A673 (cell line): ENCODE measurements at places on chromosomes 6 and 20.

DNA sequence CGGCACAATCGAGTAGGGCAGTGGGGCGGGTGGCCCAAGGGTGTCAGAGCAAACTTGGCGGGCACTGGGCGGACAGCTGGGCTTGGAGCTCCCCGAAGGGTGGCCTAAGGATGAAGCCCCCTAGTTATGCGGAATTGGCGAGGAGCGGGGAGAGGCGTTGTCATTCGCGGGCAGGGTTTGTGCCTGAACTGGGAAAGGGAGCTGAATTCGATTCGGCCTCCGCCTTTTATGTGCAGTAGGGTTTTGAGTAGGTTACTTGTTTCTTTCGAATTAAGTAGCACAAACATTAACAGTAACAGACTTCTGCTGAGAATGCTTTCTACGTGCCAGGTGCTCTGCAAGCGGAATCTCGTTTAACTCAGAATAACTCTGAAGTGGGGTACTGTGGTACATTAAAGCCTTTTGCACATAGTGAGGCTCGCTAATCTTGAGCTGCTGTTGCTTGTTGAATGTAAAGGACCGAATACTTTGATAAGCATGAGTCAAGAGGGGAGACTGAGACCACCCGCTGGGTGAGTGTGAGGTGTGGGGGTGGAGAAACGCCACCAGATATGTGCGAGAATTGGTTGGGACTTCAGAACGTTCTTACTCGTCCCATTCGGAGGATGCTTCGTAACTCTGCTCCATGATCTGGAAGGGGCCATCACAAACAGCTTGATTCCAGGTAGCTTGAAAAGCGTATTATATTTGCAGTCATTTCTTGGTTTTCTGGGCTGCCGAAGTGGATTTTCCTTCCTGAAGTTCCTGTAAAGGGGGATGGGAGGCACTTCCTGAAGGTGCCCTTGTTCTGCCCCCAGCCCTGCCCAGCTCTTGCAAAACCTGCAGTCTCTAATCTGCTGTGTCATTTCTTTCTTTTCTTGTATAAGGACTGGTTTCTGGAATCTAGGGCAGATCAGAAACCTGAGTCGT is 833 bp downstream of the RAB5IF start:
- DNase-seq = peak; percentile 49

GRCh38 chr6:31299511-31299910 is 27.6 kb upstream of the HLA-C start:
- DNase-seq = no peak

GRCh38 chr20:35564905-35565304 is 23.0 kb downstream of the ERGIC3 start:
- DNase-seq = no peak

DNA sequence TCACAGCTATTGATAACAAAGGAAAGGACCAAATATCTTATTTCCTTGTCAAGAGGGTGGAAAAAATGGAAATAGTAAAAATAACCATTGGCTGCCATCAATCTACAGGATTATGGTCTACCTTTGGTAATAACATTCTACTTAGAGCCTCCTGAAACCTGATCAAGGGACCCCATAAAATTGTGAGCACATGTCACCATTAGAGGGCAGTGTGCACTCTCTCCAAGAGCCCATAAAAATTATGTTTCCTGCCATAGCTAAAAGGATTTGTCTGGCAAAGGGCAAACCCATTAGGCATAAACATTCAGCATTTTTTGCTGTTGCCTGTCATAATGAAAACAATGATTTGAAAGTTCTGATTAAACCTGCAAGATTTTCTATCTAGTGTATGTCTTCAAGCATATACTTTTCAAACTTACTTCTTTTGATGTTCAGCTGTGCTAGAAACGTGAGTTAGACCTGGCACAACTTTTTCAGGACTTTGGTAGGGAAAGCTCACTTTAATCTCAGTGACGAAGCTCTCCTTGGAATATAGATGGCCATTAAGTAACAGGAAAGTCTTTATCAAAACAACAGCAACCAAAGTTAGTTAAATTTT is 120.7 kb upstream of the ZFP64 start:
- DNase-seq = peak; percentile 88

DNA sequence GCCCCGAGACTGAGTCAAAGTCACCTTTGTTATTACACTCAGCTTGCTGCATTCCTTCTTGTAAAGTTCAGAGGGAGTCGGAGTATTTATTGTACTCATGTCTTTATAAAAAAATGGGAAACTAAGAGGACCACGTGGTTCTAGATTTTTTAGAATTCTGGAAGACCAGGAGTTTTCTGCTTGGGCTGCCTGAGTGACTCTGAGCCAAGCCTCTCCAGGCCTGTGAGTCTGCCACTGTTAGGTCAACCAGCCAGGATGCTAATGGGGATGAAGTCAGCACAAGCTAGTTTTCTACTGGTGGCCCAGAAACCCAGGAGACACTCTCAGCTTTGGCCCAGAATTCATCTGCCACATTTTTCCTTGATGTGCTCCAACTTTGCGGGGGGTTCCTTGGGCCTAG is 453.5 kb upstream of the SULF2 start:
- DNase-seq = no peak

DNA sequence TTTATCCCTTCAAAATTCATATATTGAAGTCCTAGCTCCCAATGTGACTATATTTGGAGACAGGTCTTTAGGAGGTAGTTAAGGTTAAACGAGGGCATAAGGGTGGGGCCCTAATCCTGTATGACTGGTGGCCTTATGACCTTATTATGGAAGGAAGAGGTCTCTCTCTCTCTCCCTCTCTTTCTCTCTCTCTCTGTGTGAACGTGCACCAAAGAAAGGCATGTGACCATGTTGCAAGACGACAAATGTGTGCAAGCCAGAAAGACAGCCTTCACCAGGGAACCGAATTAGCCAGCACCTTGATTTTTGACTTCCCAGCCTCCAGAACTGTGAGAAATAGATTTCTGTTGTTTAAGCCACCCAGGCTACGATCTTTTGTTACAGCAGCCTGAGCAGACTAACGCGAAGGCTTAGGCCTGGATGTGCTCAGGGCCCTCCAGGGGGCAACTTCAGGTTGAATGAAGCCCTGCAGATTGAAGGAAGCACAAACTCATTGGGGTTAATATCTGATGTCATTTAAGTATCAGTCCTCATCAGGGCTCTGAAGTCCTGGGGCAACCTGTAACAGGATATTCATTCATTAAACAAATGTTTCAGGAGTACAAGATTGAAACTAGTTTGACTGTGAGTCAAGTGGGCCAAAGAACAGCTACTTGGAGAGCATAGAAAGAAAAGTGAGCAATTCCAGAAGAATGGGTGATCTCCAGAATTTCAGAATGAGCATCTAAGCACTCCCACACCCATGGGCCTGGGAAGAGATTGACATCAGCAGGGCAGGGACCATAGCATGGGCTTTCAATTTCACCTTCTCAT is 157.4 kb upstream of the TNFAIP3 start:
- no peak for DNase-seq

- DNase-seq = no peak
Observed at GRCh38 chr6:42103753-42104094, 38.7 kb downstream of the C6orf132 start.

- no peak for DNase-seq
Observed at GRCh38 chr6:158661156-158661685, 11.4 kb downstream of the SYTL3 start.
